ENCODE measurements at places on chromosomes 11 and 22. TPM values are rescaled to one million over a fixed set of nuclear protein-coding genes. Genes with fewer than 3 reads are reported as not detected.
A peak's percentile ranks its signal among the peaks of the same experiment; 100 is the strongest.

DNA sequence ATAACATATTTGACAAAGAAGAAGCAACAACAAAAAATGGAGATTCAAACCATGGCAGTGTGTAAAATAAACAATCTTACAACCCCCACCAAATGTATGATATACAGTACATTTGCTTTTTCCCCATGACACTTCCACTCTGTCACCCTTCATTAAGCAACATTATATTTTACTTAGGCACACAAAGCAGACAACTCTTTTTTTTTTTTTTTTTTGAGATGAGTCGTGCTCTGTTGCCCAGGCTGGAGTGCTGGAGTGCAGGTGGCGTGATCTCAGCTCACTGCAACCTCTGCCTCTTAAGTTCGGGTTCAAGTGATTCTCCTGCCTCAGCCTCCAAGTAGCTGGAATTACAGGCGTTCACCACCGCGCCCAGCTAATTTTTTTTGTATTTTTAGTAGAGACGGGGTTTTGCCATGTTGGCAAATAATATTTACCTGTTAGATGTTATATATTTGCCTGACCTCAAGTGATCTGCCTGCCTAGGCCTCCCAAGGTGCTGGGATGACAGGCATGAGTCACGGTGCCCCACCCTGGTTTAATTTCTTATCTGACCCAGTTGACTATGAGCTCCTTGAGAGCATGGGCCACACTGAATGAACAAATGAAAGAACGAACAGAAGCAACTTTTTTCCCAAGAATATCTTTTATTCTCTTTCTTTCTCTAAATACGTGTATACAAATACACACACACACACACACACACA is 5.5 kb upstream of the PCF11 start:
- H3K36me3 ChIP-seq = no peaks in the 10 kb centered on the region
- H3K4me3 ChIP-seq = no peak overlapping the region
- no peak for DNase-seq
- H3K4me1 ChIP-seq = no peaks in the 10 kb centered on the region

Gene PKNOX2
- 1.1 TPM for total RNA-seq

DNA sequence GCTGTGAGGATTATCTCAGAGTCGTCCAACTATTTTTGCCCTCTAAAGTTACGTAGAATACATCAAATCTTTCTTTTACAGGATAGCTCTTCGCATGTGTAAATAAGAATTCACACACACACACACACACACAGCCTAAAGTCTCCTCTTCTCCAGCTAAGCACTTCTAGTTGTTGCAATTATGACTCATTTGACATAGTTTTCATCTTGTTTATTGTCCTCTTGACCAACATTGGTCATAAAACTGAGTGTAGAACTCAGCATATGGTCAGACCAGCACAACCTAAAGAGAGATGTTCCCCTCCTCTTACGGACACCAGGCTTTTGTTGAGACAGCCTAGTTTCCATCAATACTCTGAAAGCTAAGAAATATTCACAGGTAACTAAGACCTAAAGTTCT is 234.2 kb downstream of the BLID start:
- H3K4me3 ChIP-seq = no peak overlapping the region
- peak; percentile 91 for DNase-seq
- H3K36me3 ChIP-seq = no peaks in the 10 kb centered on the region

DNA sequence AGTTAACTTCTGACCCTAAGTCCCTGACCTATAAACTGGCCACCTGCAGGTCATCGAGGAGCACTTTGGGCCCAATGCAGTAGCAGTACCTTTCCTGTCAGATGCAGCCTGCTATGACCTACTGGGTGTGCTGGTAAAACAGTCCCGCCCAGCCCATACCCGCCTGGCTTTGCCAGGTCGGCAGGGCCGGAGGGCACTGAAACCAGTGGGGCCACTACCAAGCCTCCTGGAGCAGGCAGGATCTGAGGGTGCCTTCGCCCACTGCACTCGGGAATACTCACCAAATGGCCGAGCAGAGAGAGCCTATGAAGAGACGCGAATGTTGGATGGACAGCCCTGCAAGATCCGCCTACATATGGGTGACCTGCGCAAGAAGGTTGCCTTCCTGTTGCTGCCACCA is 4.4 kb downstream of the C11orf42 start:
- no peaks in the 10 kb centered on the region for H3K27me3 ChIP-seq
- H3K27ac ChIP-seq = no peak overlapping the region
- H3K4me1 ChIP-seq = peaks cover 10% of the 10 kb centered on the region
- DNase-seq = no peak

Gene MMP11
- total RNA-seq = 1.4 TPM

Gene LRRC74B
- total RNA-seq = not detected

GRCh38 chr22:42228483-42228882 is 42.0 kb downstream of the TCF20 start:
- no peaks in the 10 kb centered on the region for H3K27me3 ChIP-seq
- no peak overlapping the region for H3K4me3 ChIP-seq
- no peaks in the 10 kb centered on the region for H3K36me3 ChIP-seq

DNA sequence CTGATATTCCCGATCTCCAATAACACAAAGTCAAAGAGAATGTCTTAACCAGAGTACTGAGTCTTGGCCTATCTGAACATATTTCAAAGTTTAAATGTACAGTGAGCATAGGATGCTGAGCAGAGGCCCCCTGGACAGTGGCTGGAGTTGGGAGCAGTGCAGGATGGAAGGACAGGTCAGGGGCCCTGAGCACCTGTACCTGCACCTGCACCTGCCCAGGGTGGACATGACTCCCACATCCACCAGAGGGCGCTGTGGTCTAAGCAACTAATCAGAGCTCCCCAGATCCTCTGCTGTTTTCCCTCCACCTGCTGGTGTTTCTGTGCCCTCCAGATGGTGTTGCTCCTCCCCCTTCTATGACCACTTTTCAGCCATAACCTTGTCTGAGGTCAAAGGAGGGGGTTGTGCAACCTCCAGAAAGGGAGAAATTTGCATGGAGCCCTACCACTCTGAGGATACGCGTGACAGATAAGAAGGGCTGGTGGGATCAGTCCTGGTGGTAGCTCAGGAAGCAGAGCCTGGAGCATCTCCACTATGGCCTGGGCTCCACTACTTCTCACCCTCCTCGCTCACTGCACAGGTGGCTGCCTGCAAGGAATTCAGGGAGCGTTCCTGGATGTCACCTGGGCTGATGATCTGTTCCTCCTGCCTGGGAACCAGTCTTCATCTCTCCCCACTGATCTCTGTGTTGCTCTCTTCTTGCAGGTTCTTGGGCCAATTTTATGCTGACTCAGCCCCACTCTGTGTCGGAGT is 49.1 kb upstream of the VPREB1 start:
- H3K36me3 ChIP-seq = no peaks in the 10 kb centered on the region
- peaks cover 33% of the 10 kb centered on the region for H3K27me3 ChIP-seq
- peak; percentile 37 for DNase-seq
- no peaks in the 10 kb centered on the region for H3K4me1 ChIP-seq
- no peak overlapping the region for H3K27ac ChIP-seq

- H3K4me3 ChIP-seq = no peak overlapping the region
- no peaks in the 10 kb centered on the region for H3K4me1 ChIP-seq
- H3K27me3 ChIP-seq = no peaks in the 10 kb centered on the region
- peaks cover 46% of the 10 kb centered on the region for H3K36me3 ChIP-seq
- no peak overlapping the region for H3K27ac ChIP-seq
Observed at GRCh38 chr22:23289851-23290724, 109.8 kb downstream of the BCR start.

Gene LARGE2
- not detected for total RNA-seq

Gene ZNF74
- total RNA-seq = 7.5 TPM

DNA sequence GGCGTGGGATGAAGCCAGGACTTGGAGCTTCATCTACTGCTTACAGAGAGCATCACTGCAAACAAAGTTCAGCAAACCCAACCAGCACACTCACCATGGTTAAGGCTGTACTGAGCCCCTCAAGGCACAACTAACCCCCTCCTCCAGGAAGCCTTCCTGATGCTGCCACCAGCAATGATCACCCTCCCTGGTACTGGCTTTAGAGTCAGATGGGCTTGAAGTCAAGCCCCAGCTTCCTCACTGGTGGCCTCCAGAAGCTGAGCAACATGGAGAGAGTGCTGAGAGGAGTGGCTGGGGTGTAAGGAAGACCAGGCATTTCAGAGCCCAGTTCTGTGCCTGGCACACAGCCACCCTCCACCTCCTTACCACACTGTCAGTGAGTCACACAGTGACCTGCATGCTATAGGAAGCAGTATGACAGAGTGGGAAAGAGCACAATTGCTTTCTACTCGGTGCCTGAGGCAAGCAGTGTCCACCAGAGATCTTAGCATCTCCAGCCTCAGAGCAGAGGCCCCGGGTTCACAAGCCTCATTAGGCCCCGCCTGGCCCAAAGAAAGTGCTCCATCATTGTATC is 24.7 kb upstream of the BAIAP2L2 start:
- H3K27ac ChIP-seq = no peak overlapping the region
- no peaks in the 10 kb centered on the region for H3K36me3 ChIP-seq
- peaks cover 2% of the 10 kb centered on the region for H3K4me1 ChIP-seq
- DNase-seq = peak; percentile 90

- DNase-seq = peak; percentile 45
- no peaks in the 10 kb centered on the region for H3K27me3 ChIP-seq
- no peak overlapping the region for H3K27ac ChIP-seq
- H3K4me3 ChIP-seq = no peak overlapping the region
- peaks cover 9% of the 10 kb centered on the region for H3K36me3 ChIP-seq
- H3K4me1 ChIP-seq = peaks cover 4% of the 10 kb centered on the region
Observed at GRCh38 chr11:94897330-94897768, 76.0 kb downstream of the CWC15 start.

DNA sequence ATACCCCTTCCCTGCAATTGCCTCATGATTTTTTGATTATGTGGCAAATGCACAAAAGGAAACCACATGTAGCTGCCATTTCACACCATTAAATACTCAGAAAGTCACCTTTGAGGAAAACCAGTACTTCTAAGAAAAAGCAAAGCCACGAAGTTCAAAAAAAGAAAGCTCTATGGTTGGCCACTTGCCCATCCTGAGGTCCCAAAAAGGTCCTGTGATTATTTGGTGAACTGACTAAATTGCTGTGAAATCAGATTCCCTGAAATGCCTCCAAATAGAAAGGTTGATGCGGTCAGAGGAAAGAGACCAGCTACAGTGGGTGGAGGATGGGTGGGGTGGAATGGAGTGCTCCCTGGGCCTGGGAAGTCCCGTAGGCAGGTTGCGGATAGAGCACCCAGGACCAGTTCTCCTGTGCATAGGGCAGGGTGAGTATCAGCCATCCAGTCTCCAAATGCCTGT is 26.9 kb downstream of the MRPL16 start:
- no peak overlapping the region for H3K27ac ChIP-seq
- DNase-seq = no peak
- H3K36me3 ChIP-seq = no peaks in the 10 kb centered on the region

Gene ZNHIT2
- total RNA-seq = 3.6 TPM

GRCh38 chr11:118689503-118689851 is 10.0 kb upstream of the TREH start:
- peaks cover 6% of the 10 kb centered on the region for H3K27me3 ChIP-seq
- no peak overlapping the region for H3K27ac ChIP-seq

GRCh38 chr11:60870276-60870675 is 2.9 kb downstream of the ZP1 start:
- DNase-seq = no peak
- H3K27ac ChIP-seq = no peak overlapping the region
- H3K27me3 ChIP-seq = no peaks in the 10 kb centered on the region

GRCh38 chr11:58070585-58070984 is 39.8 kb downstream of the OR6Q1 start:
- DNase-seq = no peak
- H3K4me1 ChIP-seq = peaks cover 2% of the 10 kb centered on the region
- no peak overlapping the region for H3K4me3 ChIP-seq
- no peak overlapping the region for H3K27ac ChIP-seq

DNA sequence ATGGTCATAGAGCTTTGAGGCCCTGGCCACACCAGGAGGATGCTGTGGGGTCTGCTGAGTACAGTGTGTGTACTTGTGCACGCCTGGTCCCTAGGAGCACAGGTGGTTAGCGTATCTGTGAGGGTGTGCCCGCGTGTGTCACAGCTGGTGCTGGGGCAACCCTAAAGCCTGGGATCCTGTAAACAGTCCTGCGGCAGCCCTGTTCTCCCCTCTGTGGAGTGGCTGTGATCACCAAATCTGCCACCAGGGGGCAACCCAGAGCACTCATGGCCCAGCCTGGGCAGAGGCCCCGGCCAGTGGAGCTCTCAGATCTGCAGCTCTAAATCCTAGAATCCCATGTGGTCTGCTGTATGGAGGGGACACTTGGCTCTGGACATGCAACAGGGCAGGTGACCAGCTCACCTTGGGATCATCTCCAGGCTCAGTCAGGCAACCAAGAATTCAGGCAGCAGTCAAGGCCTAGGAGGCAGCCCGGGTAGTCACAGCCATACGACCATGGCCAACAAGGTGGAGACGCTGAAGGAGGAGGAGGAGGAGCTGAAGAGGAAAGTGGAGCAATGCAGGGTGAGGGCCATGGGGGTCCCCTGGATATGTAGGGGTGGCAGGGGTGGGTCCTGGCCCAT is 3.9 kb downstream of the SH3BP1 start:
- peak; percentile 57 for DNase-seq
- no peak overlapping the region for H3K27ac ChIP-seq
- peaks cover 43% of the 10 kb centered on the region for H3K36me3 ChIP-seq
- no peaks in the 10 kb centered on the region for H3K27me3 ChIP-seq
- no peak overlapping the region for H3K4me3 ChIP-seq
- peaks cover 15% of the 10 kb centered on the region for H3K4me1 ChIP-seq

Gene ARHGAP20
- 2.8 TPM for total RNA-seq

DNA sequence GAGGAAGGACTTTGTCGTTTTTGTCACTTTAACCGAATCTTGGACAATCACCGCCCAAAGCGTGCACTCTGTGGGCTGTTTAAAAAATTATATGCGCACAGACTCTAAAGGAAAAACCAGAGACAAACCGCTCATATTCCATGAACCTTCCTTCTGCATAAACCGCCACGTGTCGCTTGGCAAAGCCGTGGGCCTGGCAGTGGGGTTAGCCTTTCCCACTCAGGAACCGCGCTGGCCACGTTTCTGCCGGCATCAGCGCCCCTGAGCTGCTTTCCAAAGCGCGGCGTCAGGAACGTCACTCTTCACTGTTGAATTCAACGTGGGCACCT is 22.8 kb downstream of the KRTAP5-5 start:
- H3K36me3 ChIP-seq = no peaks in the 10 kb centered on the region
- H3K27me3 ChIP-seq = peaks cover 49% of the 10 kb centered on the region
- H3K4me3 ChIP-seq = no peak overlapping the region
- no peak overlapping the region for H3K27ac ChIP-seq
- no peaks in the 10 kb centered on the region for H3K4me1 ChIP-seq

GRCh38 chr11:134468081-134468668 is 56.1 kb upstream of the B3GAT1 start:
- no peaks in the 10 kb centered on the region for H3K27me3 ChIP-seq
- DNase-seq = no peak
- H3K4me3 ChIP-seq = no peak overlapping the region
- H3K4me1 ChIP-seq = no peaks in the 10 kb centered on the region
- H3K27ac ChIP-seq = no peak overlapping the region

DNA sequence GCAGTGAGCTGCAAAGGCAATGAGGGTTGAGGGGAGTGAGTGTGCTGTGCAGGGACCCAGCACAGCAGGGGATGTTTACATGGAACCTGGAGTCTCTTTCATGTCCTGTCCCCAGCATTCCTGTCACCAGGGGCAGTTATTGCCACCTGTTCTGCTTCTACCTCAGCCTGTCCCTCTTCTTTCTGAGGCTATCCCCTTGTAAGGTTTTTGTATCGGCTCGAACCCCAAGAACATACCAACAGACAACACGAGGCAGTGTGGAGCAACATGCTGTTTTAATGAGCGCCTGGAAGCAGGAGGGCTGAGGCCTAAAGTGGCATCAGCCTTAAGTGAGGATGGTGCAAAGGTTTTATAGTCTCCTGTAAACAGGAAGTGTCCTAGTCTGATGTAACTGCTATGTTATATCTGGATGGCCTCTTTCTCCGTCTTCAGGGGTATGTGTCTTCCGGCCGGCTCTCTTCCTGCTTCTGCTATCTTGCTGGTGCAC is 3.9 kb downstream of the SCGB2A2 start:
- H3K27ac ChIP-seq = no peak overlapping the region
- no peaks in the 10 kb centered on the region for H3K27me3 ChIP-seq
- no peak for DNase-seq

Gene RPUSD4
- 31.4 TPM for total RNA-seq

Gene ATP6V1E1
- 151 TPM for total RNA-seq

Data from IMR-90 (cell line).